NCI-H1092 treated with DMSO at 0.1 percent for 48 hours (cell line): ENCODE measurements at places on chromosomes 6 and 20.

- no peak for DNase-seq
Measured at GRCh38 chr6:143746202-143747119, 68.7 kb downstream of the PHACTR2 start.

- no peak for DNase-seq
Measured at GRCh38 chr20:51894201-51894600, 91.9 kb upstream of the SALL4 start.

DNA sequence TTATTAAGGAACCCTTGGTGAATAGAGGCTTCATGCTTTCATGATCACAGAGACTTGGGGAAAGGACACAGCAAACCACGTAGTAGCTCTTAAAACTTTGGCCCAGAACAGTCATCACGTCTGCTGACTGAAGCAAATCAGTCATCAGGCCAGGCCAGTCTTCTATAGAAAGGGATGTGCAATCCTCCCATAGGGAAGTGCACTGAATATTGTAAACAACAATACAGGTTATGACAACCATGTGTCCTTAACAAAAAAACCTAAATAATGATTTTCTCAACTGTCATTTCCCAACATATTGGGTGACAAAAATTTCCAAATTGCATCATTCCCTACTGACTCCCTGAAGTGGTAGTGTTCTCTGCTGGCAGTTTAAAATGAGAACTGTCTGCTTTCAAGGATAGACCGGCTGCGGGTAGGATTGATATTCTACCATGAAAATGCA is 388.2 kb upstream of the CITED2 start:
- DNase-seq: no peak

- no peak for DNase-seq
Measured at GRCh38 chr6:110357664-110358552, at the start of gene METTL24. Gene METTL24 (minus strand): TSS chr6:110358349. CDS start chr6:110358272, 77 bp downstream.

DNA sequence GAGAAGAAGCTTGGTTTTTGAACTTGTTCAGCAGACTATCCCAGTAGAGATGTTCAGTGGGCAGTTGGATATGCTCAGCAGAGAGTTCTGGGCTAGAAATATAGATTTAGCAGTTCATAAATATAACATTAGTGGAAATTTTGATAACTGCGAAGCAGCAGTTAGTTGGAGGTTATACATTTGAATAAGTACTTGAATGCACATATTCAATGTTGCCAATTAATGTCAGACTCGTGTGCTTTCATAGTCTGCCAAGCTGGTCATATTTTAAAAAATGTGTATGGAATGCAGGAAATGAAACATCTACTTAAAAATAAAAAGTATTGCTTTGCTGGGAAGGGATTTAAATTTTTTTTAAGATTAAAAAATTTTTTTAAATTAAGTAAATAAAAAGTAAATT is 92.5 kb upstream of the E2F3 start:
- no peak for DNase-seq

GRCh38 chr6:151721146-151721545 is 86.3 kb upstream of the ESR1 start:
- DNase-seq: no peak

DNA sequence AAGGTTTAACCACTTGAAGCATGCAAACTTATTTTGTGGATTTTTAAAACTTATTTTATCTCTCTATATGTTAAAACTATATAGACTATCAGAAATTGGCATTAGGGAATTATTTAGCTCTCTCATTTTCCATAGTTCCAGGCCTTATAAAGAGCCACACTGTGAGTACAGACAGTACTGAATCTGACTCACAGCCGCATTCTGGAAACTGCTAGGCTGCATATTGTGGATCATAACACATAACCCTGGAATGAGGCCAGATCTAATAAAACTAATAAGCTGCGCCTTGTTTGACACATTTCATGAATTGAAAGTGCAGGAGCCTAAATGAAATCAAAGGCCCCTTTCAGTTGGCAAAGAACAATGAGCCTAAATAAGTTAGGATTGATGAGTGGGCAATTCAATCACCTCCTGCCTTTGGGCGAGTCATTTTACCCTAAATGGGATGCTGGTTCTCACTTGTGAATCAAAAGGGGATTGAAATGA is 308.4 kb downstream of the PACRG start:
- DNase-seq: no peak

DNA sequence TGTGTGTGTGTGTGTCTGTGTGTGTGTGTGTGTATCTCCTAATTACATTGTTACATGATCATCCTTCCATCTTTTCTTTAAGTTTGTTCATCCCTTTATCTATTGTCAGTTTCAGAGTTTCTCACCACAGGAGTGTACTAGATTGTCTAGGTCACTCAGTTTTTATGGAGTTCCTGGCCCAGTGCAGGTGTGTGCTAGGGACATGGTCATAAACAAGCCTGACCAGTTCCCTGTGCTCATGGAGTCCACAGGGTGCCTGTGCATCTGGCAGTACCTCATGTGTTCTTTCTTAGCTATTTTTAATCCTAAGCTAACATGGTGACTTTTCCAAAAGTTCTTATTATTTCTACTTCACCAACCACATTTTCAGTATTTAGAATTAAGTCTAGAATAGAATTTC is 43.9 kb downstream of the PHACTR2 start:
- no peak for DNase-seq

DNA sequence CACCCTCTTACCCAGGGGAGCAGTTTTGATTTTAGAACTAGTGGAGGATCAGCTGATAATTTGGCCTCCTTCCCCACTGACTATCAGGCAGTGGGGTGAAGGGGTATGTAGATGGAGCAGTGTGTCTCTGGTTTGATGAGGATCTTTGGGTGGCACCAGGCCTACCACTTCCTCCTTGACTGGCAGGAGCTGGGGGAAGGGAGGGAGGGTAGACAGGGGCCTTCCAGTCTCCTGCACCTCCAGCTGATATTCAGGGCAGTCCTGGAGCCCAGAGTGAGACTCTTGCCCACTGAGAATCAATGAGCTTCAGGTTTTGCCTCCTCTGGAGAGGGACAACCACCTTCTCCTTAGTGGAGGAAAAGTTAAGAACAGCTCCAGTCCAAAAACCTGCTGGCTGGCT is 3.2 kb downstream of the DEF6 start:
- no peak for DNase-seq

DNA sequence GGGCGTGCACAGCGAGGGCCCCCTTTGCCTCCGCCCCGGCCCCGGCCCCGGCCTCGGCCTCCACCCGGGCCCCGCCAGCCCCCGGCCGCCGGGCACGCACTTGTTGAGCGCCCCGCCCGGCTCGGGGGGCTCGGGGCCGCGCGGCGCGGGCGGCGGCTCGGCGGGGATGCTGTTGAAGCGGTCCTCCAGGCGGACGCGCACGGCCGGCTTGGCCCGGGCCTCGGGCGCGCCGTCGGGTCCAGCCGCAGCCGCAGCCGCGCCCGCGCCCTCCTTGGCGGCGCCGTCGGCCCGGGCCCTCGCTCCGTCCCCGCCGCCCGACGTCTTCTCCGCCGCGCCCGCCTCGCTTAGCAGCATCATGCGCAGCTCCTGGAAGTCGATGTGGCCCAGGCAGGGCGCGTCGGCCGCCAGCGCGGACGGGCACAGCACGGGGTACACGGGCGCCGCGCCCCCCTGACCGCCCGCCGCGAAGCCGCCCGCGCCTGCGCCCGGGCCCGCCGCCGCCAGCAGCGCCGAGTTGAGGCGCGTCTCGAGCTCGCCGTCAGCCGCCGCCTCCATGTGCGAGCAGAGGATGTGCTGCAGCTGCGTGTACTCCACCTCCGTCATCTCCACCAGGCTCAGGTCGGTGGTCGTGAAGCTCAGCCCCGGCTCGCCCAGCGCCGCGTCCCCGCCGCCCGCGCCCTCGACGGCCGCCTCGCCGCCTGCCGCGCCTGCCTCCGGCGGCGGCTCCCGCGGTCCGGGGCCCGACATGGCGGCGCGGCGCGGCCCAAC is 514 bp downstream of the TCFL5 start:
- no peak for DNase-seq

GRCh38 chr6:2919401-2919800 is 16.3 kb upstream of the SERPINB9 start:
- no peak for DNase-seq

GRCh38 chr6:26155061-26155930 is 68.1 kb downstream of the HFE start:
- DNase-seq: peak; percentile 24

DNA sequence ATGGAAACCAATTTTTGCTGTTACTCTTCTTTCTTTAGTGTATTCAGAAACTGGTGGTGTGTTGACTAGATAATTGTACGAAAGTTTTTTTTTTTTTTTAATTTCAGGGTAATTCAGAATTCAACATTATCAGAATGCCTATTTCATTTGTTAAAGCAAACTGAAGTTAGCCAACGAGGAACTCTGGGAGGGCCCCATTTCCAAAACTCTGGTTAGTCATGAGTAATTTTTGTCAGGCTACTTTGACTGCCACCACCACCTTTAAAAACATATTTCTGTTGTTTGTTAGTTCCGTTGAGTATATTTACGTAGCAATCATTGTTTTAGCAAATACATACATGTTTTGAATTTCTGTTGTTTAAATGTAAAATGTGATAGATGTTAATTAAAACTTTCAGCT is 763 bp downstream of the ZKSCAN8 start:
- no peak for DNase-seq

GRCh38 chr6:105091140-105091829 is 88.5 kb downstream of the POPDC3 start:
- no peak for DNase-seq

DNA sequence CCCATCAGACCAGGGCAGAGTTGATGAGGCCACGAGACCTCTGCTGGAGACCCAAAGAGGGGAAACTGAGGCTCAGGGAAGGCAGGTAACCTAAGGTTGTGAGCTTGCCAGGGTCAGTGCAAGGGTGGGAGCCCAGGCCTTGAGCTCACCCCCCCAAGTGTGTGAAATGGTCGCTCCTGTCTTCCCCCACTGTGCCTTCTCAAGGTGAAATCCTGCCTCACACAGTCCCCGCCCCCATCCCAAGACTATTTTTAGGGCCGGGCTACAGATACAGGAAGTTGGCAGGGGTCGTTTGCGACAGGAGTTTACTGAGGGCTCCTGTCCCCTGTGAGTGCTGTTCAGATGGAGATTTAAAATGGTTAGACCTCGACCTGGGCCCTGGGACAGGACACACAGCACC is 18.7 kb upstream of the GATA5 start:
- no peak for DNase-seq

- no peak for DNase-seq
Measured at GRCh38 chr6:105373481-105373880, 29.4 kb downstream of the PREP start.

- peak; percentile 83 for DNase-seq
Measured at GRCh38 chr20:10219452-10219791, 792 bp downstream of the SNAP25 start.

- peak; percentile 4 for DNase-seq
Measured at GRCh38 chr6:110999634-111000270, 17.9 kb downstream of the RPF2 start.

- DNase-seq: no peak
Measured at GRCh38 chr6:158418501-158418900, 106.2 kb downstream of the TULP4 start.

GRCh38 chr6:89138173-89138572 is 7.7 kb upstream of the PM20D2 start:
- no peak for DNase-seq

GRCh38 chr20:47350181-47350550 is 6.3 kb downstream of the ZMYND8 start:
- DNase-seq: no peak

GRCh38 chr6:129638686-129639085 is 71.3 kb downstream of the ARHGAP18 start:
- no peak for DNase-seq

- DNase-seq: no peak
Measured at GRCh38 chr20:1906361-1907051, 11.3 kb downstream of the SIRPA start.

- no peak for DNase-seq
Measured at GRCh38 chr6:85353012-85353411, 96.9 kb upstream of the NT5E start.

GRCh38 chr6:105831311-105832097 is 254.6 kb upstream of the PRDM1 start:
- DNase-seq: no peak

- no peak for DNase-seq
Measured at GRCh38 chr20:3084986-3085360, 449 bp upstream of the AVP start.

DNA sequence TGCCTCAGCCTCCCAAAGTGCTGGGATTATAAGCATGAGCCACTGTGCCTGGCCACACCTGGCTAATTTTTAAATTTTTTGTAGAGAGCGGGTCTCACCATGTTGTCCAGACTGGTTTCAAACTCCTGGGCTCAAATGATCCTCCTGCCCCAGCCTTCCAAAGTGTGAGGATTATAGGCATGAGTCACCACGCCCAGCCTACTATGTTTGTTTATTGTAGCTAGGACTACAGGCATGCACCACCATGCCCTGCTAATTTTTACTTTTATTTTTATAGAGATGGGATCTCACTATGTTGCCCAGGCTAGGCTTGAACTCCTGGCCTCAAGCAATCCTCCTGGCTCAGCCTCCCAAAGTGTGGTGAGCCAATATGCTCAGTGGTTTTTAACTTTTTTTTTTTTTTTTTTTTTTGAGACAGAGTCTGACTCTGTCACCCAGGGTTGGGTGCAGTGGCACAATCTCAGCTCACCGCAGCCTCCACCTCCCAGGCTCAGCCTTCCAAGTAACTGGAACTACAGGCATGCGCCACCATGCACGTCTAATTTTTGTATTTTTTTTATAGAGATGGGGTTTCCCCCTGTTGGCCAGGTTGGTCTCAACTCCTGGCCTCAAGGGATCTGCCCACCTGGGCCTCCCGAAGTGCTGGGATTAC is 12.0 kb upstream of the DDX43 start:
- DNase-seq: no peak

GRCh38 chr20:36676701-36677421 is 30.9 kb upstream of the SLA2 start:
- no peak for DNase-seq

DNA sequence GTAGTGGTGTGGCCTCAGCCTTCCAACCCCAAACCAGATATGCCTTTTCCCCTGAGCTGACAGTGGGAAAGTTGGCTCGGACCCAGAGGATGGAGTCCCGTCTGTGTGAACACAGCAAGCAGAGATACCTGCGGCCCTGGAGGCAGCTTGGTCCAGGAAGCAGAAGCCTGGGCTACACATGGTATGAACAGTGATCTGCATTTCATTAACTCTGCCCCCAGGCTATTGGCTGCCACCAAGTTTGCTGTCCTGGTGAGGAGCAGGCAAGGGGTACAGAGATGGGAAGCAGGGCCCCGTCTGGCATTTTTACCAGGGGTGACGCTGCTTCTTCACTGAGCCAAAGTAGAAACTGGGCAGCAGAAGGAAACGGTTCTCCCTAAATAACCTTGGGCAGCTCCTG is 90.0 kb downstream of the EDN3 start:
- no peak for DNase-seq

DNA sequence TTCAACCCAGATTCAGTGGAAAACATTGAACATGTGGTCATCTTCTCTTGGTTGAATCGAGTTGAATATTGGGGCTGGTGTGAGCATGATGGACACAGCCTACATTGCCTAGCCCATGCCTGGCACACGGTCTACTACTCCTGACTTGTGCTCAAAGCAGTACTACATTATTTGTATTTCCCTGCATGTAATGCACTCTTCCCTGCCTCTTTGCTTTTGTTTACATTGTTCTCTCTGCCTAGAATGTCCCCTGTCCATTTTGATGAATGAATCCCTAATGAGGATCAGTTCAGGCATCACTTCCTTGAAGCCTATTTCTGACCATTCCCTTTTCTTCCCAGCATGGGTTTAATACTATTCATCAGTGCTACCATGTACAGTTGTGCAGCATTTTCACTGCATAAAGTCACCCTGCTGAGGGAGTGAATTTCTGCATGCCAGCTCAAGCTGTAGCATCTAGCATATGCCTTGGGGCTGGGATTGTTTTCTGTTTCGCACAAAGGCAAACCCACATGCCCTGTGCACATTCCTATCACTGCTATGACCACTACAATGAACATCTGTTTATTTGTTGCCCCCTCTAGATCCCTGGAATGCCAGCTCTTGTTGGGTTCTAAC is 75.3 kb upstream of the CCN6 start:
- no peak for DNase-seq
